ENCODE measurements at places on chromosomes 1 and 21. TPM values are rescaled to one million over a fixed set of nuclear protein-coding genes. Genes with fewer than 3 reads are reported as not detected.

DNA sequence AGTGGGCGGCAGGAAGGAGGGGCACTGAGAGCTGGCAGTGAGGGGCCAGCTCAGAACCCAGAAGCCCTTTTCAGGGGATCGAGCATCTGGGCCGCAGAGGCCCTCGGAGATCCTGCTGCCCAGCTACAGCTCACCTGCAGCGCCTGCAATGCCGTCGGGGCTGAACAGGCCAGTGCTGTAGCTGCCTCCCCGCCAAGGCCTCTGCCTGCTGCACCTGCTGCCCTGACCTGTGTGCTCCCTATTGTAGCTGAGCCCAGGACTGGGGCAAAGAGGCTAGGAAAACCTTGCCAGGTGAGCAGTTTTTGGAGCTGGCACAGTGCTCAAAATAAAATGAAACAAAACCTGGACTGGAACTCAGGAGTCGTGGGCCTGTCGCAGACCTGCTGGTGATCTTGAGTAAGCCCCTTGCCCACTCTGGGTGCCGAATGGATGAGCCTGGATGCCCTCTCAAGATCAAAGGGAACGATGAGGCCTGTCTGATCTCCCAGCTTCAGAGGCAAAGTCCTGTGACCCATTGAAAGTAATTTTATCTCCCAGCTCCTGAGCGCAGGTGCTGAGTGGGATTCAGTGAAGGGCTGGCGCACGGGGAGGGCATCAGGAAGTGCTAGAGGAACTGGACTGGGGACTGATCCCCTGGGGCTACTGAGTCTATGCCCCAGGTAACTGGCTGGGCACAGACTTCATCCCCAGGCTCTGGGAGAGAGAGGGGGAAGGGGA is 154.6 kb downstream of the FOXD2 start:
- DNase-seq, result no peak

GRCh38 chr1:9294910-9295636 is 2.4 kb downstream of the SPSB1 start:
- DNase-seq, result no peak

DNA sequence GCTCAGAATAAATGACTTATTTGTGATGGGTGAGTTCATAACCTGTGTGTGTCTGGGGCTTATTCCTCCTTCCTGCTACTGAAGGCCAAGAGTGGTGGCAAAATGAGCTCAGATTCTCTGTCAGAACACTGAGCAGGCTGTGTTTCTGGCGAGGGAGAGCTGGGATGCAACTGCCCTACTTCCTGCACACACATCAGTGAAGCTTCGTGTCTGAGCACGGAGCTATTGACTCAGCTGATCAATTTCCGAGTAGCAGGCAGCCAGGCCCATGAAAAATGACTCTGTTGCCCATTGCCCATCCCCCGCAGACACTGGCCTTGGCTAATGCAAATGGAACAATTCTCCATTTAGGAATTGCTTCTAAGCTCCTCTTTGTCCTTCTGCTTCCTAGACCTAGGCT is 27.7 kb downstream of the TNR start:
- DNase-seq, result no peak

- DNase-seq, result no peak
Observed at GRCh38 chr1:161398900-161399256, 31.2 kb upstream of the CFAP126 start.

DNA sequence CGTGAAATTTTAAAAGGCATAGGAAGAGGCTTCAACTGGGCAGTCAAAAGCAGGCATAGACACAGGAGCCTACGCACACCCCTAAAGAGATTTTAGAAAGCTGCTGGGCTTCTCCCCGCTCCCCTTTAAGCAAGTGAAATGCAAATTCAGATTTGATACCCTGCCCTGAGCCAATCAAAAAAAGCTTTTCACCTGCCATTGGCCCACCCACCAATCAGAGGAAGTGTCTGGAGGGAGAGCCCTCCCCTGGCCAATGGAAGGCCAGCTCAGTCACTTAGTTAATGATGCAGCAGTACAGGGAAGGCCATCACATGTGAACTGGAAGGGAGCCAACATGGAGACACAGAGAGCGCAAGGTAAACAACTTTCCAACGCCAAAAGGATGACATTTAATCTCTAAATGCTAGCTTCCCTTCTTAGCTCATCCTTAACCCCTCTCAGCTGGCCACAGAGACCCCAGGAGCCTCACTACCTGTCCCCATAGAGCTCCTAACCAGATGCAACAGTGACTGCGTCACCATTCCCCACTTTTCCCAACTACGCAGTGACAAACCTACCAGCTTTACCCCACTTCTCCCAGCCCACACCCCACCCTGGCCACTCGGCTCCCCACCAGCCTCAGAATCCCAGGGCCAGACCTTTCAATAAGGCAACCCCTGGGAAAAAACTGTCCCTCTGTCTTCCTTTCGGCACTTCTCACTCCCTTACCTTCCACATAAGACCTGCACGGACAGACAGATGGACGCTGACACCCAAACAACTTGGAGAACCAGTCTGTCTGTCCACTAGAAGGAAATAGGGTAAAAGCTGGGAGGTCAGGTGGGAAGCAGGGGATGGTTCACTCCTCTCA is 71.0 kb downstream of the CD46 start:
- peak; percentile 95 for DNase-seq

DNA sequence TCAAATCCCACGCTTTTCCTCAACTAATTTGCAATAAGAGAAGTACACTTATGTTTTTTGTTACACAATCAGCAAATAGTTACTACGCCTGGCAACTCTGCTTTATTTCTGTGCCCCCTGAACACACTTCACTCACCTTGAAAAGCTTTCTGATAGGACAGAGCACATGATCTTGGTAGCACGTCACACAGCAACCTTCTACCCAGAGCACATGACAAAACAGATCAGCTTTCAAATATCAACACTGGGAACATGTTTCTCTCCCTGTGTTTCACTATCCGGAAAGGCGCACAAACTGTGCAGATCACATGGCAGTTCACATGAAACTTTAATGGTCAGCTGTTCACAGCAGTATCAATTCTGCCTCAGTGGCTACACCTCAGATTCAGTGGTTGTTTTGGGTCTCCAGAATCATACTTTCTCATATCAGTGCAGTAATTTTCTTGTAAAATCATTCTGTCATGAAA is 2.2 kb downstream of the SLC19A2 start:
- no peak for DNase-seq

- DNase-seq, result no peak
Observed at GRCh38 chr1:94953107-94953506, 26.2 kb upstream of the CNN3 start.

- no peak for DNase-seq
Observed at GRCh38 chr1:202154148-202154765, 6.1 kb downstream of the PTPN7 start.

DNA sequence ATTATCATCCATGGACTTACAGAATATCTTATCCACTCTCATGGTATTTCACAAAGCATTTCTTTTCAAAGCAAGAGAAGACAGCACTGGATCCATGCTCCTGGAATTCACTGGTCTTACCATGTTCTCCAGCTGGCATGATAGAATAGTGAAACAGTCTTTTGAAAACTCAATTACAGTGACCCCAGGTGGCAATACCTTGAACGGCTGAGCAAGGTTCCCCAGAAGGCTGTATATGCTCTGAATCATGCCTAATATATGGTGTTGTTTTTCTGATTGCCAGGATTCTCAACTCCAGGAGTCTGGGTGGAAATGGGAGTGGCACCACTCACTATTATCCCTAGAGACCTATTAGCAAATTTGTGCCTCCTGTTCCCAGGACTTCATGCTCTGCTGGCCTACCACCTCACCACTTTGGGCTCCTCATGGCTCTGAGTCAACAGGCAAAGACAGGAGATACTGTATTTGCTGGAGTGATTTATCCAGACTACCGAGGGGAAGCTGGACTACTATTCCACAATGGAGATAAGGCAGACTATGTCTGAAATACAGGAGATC is 87.6 kb downstream of the CATSPERE start:
- DNase-seq, result no peak

DNA sequence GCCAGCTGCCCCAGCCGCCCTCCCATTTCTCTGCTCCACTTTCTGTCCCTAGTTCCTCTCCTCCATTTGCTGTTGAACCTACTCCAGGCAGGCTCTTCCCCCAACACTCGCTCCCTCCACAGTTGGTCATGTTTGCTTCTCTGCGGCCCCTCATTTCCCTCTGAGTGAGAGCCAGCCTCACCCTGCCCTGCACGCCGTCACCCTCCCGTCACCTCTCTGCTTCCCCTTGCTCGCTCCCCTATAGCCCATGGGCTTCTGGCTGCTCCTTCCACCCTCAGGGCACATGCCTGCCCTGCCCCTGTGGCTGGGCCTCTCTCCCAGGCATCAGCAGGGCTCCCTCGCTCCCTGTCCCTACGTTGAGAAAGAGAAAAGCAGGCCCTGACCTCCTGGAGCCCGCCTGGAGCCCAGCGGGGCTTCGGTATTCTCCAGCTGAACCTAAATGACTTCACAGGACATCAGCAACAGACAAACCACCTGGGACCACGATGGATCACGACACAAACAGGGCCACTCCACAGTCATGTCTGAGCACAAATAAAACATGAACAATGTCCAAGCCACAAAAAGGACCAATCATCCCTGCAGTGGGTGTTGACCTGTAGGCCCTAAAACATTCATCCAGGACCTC is 13.3 kb upstream of the THEMIS2 start:
- DNase-seq, result no peak

DNA sequence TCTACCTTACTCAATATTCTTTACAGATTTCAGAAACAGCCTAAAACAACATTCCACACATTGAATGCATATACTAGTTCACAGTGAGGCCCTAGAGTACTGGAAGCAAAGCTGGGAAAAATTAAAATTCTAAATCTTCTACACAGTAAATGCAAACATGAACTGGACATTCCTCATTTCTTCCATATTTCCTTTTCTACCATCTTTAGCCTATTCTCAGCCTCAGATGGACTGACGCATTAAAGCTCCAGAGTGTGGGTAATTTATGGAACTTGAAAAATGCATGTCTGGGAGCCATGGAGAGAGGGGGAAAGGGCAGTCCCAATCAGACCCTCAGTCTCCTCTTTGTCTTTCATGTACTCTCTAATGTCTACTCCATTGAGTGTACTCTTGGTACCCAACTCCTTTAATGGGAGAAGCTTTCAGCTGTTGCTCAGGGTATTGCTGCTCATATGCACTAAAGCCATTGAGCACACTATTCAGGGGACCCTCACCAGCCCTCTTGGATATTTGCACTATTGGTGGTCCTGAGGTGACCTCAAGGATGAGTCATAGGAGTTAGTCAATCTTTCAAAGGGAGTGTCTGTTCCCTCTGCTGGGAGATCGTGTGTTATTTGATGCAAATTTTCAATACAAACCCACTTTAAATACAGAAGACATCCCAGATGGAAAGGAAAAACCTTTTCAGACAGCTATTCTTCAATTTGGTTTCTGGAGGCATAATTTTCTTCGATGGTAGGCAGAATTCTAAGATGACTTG is 83.3 kb upstream of the KCNJ15 start:
- no peak for DNase-seq

GRCh38 chr1:167720965-167721616 is 691 bp upstream of the MPZL1 start:
- DNase-seq, result no peak

DNA sequence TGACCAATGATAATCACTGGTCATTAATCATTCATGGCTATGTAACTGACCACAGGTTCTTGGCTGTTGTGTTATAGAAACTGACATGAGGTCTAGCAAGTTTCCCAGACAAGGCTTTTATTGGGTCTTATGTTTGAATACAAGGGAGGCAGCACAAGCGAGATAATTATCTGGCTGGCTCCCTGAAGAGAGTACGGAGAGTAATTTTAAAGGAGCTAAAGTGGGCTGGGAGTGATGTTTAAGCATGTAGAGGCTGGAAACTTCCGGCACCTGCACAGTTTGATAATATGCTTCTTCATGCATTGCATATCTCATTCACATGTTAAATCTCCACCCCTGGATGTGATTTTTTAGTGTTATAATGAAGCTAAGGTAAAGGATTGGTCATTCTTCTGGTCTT is 116.2 kb upstream of the KCNK1 start:
- no peak for DNase-seq

Gene TNFRSF4
- 4.3 TPM for total RNA-seq

Gene VWA5B1
- under 0.01 TPM for total RNA-seq

Gene APOBEC4
- total RNA-seq, result not detected

Gene C2CD4D
- total RNA-seq, result not detected

Gene F11R
- 98.0 TPM for total RNA-seq
